ENCODE measurements at places on chromosomes 16 and 17. TPM values are rescaled to one million over a fixed set of nuclear protein-coding genes. Genes with fewer than 3 reads are reported as not detected.
A peak's percentile ranks its signal among the peaks of the same experiment; 100 is the strongest.

DNA sequence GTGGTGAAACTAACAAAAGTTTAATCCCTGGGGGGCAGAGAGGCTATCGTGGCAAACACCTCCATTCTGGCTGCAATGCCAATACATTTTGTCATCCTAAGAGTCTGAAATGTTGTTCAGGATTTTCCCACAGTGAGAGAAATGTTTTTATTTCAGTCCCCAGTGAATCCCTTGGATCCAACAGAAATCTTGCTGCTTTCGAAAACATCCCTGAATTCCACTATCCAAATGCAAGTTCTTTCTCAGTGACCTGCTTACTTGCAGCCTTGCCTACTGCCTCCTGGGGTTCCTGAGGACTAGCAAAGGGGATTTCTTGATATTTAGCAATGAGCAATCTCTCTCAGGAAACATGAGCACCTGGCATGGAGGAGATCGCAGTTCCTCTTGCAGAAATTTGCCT lies 202.1 kb upstream of the IRX3 start:
- DNase-seq = no peak

DNA sequence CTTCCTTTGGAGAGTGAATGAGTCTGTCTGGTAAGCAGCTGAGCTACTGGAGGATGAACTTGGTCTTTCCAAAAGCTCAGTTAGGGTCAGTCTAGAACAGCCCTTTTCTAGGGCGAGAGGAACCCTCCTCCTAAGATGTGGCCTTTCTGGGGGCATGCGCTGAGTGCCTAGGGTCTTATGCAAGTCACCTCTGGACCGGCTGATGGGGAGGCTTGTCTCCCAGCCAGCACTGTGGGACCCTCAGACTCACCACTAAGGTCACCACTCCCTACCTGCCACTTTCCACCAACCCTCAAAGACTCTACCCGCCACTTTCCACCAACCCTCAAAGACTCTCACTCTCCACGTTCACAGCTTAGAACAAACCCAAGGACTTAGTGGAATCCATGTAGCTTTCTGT lies 26.8 kb downstream of the LMF1 start:
- no peak for DNase-seq

- no peak for DNase-seq
These were observed 74.3 kb downstream of the DYNLRB2 start for GRCh38 chr16:80614908-80615671.

- DNase-seq = no peak
These were observed 2.2 kb downstream of the PAQR4 start for GRCh38 chr16:2971134-2971984.

GPR139 gene
- 1.4 TPM for total RNA-seq

ASGR2 gene
- not detected for total RNA-seq

GRCh38 chr17:81483085-81483861 lies 29.3 kb downstream of the ACTG1 start:
- no peak for DNase-seq

GRCh38 chr17:9707948-9708347 lies 62.6 kb downstream of the USP43 start:
- no peak for DNase-seq

- DNase-seq = no peak
These were observed 20.0 kb downstream of the UBALD1 start for GRCh38 chr16:4594433-4595410.

RUNDC3A gene
- 79.1 TPM for total RNA-seq

DNA sequence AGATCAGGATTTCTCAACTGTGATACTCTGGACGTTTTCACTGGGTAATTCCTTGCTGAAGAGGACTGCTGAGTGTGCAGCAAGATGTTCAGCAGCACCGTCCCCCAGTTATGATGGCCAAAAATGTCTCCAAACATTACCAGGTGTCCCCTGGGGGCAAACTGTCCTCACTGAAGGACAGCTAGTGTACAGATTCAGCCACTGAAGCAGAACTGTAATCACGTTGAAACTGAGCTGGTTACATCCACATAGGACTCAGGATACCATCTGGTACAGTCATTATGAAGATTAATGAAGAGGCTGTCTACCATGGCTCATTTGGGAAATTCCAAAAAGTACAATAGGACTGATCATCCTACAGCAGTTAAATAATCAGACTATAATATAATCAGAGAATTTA lies 43.3 kb upstream of the GINS3 start:
- no peak for DNase-seq

DNA sequence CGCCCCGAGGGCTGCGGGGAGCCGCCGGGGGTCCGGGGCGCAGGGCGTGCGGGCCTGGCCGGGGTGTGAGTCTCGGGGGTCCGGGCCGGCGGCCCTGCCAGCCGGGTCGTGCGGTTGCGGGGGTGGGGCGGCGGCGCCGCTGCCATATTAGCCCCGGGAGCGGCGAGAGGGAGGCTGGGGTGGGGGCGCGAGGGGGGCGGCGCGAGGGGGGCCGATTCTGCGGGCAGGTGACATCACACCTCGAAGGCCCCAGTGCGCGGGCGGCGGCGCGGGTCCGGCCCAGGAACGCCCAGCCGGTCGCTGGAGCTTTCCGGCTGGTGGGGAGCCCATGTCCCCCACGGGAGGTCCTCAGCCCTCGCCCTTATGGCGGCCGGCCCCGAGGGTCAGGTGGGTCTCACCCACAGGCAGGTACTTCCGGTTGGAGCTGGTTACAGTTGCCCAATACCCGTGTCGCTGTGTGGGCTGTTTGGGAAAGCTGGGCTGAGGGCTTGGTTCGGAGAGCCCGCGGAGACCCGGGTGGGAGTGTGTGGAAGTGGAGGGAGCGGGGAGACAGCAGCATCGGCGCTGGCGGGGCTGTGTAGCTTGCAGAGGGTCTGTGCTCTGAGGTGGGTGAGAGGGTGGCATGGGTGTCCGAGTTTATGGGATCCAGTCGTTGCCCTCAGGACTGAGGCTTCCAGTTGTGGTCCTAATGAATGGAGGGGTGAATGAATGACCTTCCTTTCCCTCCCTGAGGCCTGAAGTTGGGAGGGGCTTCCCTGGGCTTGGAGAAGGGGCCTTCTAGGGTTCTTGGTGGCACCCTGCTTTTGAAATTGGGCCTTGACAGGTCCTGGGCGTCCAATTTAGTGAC lies 804 bp downstream of the ATP6V0C start:
- no peak for DNase-seq

- peak; percentile 52 for DNase-seq
These were observed 100.1 kb upstream of the CHMP6 start for GRCh38 chr17:80891397-80892018.

DNA sequence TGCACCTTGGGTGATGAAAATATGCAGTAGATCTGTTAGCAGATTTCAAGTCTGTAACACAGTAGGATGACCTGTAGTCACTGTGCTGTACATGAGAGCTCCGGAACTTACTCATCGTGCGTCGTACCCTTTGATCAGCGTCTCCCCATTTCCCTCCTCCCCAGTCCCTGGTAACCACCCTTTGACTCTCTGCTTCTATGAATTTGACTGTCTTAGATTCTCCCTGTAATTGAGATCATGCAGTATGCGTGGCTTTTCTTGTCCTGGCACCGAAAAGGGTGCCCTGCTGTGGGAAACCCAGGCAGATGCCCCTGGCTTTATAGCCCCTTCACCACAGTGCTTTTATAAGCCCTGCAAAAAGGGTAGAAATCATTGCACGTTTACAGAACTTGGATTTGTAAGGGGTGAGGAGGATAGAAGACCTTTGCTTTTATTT lies 20.5 kb downstream of the CLEC16A start:
- no peak for DNase-seq

DNA sequence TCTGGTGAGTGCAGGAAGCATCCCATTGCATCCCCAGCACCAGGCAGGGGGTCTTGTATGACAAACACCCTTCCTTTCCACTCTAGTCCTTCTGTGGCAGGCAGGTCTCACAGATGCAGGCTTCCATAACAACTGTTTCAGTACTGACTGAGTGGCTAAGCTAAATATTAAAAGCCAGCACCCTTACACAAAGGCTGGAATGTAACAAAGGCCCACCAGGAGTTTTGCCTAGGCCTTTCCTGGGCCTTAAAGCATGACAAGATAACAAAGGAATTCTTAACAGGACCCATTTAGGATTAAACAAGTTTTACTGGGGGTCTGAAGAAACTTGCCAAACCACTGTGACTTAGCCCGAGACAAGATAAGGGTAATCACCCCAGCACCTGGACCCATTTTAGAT lies 228.9 kb upstream of the RPL38 start:
- DNase-seq = no peak

GRCh38 chr17:61149862-61150362 lies 249.7 kb upstream of the TBX2 start:
- no peak for DNase-seq

DNA sequence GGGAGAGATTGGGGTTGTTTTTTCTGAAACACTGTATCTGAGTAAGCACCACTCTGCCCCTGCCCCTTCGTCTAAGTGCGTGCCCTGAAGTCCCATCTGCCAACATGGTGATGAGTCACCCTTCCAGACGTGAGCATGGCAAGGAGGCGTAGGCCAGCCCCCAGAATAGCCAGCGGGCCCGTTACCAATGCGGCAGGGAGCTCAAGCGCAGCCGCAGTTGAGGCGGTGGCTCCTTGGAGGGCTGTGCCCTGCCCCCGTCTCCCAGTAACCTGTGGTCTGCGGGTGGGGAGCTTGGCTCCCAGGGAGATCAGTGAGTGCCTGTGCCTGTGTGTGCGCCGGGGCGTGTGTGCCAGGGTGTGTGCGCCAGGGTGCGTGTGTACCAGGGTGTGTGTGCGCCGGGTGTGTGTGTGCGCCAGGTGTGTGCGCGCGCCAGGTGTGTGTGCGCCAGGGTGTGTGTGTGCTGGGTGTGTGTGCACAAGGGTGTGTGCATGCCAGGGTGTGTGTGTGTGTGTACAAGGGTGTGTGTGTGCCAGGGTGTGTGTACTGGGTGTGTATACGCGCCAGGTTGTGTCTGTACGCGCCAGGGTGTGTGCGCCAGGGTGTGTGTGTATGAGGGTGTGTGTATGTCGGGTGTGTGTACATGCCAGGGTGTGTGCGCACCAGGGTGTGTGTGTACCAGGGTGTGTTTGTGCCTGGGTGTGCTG lies 98.6 kb upstream of the CHMP6 start:
- peak; percentile 42 for DNase-seq

DNA sequence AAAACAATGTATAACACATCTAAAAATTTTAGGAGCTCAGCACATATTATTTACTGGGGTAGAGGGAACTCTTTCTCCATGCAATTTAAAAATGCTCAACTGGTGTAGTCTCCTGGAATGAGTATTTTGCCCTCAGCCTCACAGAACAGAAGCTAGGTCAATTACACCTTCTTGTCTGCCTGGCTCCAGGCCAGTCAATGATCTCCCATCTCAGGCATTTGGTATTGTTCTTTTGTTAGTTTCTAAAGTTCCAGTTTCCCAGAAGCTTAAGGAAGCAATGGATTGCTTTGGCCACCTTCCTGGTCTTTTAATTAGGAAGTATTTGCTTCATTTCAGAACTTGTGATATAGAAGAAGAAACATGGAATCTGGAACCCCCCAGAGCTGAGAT lies 360.3 kb upstream of the ASIC2 start:
- DNase-seq = no peak

- no peak for DNase-seq
These were observed 5.8 kb downstream of the WIPF2 start for GRCh38 chr17:40224718-40225550.

DNA sequence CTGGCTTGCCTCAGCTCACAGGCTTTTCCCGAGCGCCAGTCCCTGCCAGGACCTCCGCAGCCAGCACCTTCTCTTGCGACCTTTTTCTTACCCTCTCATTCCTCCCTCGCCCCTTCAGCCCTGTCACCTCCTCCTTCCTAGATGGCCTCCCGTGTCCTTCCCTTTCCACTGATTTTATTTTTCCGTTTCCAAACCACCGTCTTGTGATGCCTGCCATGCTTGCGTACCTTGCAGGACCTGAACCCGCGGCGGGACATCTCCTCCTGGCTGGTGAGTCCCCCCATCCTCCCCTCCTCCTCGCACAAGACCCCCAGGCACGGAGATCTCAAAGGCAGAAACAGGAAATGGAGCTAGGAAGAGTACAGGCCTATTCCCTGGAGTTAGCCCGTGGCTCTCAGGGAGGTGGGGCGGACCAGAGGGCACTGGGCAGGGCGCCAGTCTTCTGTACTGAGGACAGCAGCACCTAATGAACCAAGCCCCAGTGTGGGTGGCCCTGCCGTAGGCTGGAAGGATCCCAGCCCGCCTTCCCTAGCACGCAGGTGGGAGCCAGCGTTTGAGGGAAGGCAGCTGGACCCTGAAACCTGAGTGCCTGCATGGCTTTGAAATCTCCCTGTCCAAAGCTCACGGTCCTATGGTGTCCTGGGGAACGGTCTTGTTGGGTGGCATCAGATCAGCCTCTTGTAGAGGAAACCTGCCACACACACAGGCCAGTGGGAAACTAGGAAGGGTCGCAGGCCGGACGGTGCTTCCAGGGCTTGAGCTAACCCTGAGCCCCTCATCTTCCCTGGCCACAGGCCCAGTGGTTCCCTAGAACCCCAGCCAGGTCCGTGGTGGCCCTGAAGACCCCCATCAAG lies 612 bp downstream of the CISD3 start:
- DNase-seq = no peak

DNA sequence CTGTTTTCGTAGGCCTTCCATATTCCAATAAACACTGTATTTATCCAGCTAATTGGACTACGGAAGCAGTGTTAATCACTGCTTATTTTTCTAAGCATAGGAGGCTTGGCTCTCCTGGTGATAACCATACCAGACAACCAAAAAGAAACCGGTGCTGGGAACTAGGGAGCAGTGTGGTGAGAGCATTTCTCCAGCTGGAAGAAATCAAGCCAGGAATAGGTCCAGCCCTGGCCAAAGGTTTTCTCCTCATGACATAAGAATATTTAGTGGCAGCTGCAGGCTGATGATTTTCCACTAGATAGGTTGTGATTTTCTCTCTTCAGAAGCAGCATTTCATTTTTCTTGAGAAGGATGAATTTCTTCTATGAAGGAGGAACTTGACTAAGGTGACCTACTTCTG lies 141.5 kb downstream of the TRIM37 start:
- DNase-seq = no peak

DNA sequence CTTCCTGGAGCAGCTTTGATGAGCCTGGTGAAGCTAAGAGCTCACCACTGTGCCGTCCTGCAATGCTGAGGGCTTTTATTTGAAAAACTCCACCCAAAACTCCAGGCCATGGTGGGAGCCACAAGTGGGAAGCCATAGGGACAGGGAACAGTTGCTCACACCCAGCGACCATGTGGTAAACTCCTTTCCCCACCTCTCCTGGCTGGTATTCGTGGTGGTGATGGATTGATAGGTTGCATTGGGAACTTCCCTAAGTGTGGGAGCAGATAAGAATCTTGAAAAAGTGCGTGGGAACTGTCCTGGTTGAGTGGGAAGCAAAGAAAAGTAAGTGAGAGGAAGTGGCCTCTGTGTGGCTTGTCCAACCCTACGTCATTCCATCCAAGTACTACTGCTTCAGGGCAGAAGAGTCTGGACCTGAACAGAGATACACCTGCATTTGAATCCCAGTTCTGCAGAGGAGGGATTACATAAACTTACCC lies at the start of gene CCL1:
TSS of gene CCL1 (minus strand) at position 51 of the 479 bp plus-strand sequence. CDS start 72 bp downstream, outside the sequence.
- no peak for DNase-seq

- peak; percentile 98 for DNase-seq
These were observed at the start of gene GRN for GRCh38 chr17:44344939-44345453. Gene GRN (plus strand): TSS chr17:44345302. CDS start chr17:44349165, 3,863 bp downstream.

- no peak for DNase-seq
These were observed 4.5 kb downstream of the NTHL1 start for GRCh38 chr16:2042986-2043666.

GRCh38 chr16:66266436-66267291 lies 99.8 kb upstream of the CDH5 start:
- DNase-seq = no peak

- DNase-seq = no peak
These were observed 674 bp downstream of the ZNF821 start for GRCh38 chr16:71883168-71883848.

EVPL gene
- not detected for total RNA-seq

MYH2 gene
- 0.62 TPM for total RNA-seq

NOG gene
- total RNA-seq = 3.7 TPM

- DNase-seq = no peak
These were observed 2.7 kb upstream of the TRAF7 start for GRCh38 chr16:2152695-2153506.

- DNase-seq = no peak
These were observed 1.4 kb downstream of the CBFA2T3 start for GRCh38 chr16:88975511-88976061.

Measured in occipital lobe (tissue), 3 donors.